Hippocampal formation (tissue), 2 donors: ENCODE measurements at places on chromosomes 4 and X.

DNA sequence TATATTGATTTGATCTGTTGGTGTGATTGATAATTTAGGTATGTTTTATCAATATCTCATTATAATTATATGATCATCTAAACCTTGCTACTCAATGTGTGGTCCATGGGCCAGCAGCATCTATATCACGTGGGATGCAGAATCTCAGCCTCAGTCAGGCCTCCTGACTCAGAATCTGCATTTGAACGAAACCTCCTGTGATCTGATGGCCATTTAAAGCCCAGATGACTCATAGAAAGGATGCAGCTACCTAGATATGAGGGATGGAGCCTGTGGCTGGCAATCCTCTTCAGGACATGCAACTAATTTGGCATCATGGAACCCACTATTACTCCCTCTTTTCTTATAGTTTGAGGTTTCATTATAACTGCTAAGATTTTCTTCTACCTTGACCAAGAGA, 11.3 kb upstream of the CHRNA9 start:
- DNase-seq = no peak

DNA sequence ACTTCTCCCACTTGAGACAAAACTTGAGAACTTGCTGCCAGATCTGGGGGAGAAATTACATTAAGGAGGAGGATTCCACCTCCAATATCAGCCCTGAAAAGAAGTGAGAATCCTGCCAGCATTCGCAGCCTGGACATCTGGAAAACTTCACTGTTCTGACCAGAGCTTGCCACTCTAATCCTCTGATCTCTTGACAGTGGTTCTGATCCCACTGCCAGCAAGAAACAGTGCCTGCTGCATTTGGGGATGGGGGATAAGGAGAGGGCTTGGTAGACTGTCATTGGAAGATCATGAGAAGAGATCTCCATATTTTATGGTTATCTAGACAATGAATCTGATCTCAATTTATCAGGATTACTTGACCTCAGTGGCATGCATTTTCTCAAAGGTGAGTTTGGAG, 49.8 kb upstream of the TMEM33 start:
- no peak for DNase-seq

DNA sequence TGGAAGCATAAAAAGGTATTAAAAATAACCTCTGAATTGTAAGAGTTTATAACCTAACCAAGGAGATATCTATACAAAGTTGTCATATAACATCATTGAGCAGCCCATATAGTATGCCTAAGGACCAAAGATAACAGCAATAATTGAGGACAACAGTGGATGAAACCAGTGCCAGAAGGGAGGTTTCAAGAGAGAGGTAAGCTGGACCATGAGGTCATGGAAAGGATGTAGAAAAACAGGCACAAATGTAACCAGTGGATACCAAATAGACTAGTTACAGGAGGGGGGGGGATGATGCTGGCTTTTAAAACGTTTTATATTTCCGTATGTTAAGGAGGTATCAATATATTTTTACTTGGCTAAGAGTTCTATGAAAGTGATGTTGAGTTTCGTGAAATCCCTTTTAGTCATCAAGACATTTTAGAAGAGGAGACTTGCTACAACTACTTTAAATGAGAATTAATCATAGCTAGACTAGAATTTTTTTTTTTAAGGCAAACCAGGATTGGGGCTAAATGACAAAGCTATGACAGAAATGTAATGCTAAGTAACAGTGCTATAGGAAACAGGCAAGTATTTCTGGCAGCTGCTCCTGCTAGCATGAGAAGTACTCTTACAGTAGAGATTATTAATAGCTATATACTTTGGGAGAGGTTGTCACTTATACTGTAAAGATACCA, 161.1 kb downstream of the FBXW7 start:
- DNase-seq = no peak

GRCh38 chr4:99790796-99791617, 25.6 kb upstream of the DAPP1 start:
- no peak for DNase-seq

DNA sequence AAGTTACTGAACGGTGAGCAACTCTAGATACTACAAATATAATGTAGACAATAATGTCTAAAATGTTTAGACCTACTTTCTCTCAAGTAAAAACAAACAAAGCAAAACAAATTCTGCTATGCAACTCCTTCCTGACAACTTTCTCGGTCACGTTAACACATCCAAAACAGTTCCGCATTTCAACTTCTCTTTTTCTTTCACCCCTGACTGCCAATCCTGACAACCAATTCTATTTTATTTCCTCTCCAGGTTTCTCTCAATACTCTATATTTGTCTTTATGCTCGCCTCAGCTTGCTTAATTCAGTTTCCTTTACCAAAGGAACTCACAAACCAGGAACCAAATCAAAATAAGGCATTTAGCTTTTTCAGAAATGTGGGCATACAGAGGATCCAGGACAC, 513.0 kb downstream of the FSTL5 start:
- peak; percentile 7 for DNase-seq

- DNase-seq = no peak
These were observed 637.8 kb upstream of the ADGRL3 start for GRCh38 chr4:60562334-60562733.

GRCh38 chrX:111671668-111672067, 9.3 kb upstream of the ALG13 start:
- DNase-seq = no peak

DNA sequence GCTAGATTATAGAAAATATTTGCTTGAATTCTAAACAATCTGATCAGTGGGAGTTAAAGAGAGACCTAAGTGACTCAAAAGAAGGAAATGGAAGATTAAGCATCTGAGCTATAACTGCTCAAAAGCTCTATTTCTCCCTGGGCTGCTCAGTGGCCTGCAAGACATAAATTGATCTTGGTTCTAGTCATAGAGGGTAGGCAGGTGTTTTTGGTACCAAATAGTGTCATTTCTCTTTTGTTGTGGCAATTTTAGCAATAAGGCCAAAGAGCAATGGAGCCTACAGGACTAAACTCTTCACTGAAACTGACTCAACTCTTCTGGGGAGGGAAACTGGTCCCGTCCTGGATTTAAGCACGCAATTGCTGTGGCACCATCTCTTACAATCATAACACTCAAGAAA, 33.9 kb upstream of the BMP2K start:
- no peak for DNase-seq

DNA sequence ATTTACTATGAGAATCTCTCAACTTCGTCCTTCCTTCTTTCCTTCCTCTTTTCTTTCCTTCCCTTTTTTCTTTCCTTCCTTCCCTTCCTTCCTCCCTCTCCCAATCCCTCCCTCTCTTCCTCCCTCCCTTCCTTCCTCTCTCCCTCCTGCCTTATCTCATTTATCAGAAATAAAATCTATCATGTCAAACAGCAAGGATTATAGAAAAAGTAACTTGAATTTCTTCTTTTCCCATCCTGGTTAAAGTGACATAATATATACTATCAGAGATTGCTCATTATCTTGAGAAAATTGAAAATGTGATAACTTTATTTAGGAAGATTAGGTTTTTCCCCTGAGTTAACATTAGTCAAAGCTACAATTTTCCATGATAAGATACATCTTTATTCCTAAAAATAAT, 5.6 kb downstream of the TIGD4 start:
- no peak for DNase-seq

GRCh38 chrX:111100191-111100590, 4.2 kb downstream of the PAK3 start:
- peak; percentile 4 for DNase-seq

DNA sequence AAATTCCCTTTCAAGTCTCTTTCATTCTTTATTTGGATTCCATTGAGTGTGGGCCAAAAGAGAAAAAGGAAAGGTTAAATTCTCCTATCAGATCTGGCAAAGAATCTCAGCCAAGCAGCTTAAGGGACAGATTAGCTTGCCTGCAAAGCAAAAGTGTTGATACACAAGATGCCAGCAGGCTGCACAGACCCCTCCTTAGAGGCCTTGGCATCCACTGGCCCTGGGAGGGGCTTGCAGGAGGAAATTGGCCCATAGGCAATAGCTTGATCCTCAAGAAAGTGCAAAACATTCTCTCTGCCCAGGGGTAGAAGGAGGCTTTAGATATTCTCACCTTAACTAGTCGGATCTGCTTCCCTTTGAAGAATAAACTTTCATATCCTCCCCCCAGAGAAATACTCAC, 300.4 kb upstream of the CPEB2 start:
- DNase-seq = no peak

DNA sequence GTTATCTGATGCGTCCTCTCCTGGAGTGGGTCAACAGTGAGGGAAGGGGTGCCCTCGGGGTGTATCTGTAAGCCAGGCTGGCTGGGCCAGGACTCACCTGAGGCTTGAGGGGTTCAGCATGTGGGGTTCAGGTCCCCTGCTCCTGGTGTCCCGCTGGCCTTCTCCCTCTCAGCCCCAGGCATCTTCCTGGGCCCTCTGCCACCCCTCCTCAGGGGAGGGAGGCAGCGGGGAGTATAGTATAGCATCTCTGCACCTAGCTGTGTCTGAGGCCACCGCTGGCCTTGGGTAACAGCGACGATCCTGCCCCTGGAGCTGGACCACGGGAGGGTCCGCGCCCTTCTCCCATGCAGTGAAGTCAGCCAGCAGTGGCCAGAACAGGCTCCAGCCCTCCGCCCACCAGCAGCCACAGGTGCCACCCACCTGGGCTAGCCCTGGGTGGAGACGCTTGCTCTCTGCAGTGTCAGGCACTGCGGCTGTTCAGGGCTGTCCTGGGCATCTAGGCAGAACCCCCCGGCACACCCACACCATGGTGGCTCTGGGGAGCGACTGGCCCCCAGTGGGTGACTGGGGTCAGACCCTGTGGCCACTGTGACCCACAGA, 110.7 kb upstream of the NKX1-1 start:
- no peak for DNase-seq

GRCh38 chr4:73707918-73708577, 32.3 kb upstream of the CXCL8 start:
- no peak for DNase-seq

DNA sequence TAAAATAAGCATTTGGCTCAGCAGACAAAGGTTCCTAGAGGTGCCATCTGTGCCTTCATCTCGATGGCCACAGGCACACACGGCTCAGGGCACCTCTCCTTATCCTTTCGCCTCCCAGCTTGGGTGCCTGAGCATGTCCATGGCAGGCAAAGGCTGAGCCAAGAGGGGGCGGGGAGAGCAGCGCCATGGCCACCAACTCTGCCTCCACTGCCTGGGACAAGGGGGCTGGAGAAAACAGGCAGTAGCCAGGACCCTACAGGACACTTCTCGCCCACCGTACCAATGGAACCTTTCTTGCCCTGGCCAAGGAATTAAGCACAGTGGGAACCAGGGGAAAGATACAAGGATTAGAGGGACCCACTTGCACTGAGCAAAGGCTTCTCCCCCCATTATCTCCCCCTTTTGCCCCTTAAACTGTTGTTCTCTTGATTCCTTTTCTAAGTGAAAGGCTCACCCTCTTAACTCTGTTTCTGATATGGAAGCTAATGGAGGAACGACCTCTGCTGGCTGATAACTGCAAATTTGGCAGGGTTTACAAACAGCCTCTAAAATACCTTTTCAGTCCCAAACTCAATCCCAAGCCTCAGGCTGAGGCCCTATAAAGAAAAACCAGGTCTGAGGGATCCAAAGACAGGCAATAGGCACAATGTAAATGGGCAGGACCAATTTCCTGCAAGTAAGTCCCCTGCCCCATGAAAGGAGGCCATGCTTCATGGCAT, 335.2 kb downstream of the ADAM29 start:
- no peak for DNase-seq

DNA sequence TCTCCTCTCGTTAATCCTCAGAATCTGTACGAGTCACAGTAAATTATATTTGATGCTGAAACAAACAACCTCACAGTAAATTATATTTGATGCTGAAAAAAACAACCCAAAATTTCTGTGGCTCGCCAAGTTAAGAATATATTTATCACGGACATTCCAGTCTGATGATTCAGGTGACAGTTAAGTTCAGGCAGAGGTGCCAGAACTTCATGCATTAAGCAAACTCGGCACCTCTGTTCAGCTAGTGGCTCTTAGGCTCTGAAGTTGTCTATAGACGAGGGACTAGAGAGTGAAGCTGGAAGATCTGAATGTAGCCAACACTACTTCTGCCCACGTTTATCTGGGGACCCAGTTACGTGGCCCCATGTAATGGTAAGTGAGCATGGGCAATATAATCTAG, 132.2 kb upstream of the AGA start:
- DNase-seq = no peak

DNA sequence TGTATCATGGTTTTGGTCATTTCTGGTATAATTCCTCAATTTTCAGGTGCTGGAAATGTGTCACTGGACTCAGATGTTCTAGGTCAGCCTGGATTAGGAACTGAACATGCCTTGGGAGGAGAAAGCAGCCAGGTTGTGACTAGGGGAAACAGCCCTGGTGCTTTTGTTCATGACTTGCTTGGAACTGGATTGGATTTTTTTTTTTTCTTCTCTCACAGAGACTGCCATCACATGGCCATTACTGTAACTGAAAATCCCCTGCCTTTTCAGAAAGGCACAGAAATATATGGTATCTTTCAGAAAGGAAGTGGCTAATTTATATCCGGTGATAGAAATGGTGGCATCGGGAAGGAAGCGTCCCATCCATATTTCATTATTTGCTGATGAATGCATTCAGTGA, 34.6 kb downstream of the SEPTIN11 start:
- no peak for DNase-seq

DNA sequence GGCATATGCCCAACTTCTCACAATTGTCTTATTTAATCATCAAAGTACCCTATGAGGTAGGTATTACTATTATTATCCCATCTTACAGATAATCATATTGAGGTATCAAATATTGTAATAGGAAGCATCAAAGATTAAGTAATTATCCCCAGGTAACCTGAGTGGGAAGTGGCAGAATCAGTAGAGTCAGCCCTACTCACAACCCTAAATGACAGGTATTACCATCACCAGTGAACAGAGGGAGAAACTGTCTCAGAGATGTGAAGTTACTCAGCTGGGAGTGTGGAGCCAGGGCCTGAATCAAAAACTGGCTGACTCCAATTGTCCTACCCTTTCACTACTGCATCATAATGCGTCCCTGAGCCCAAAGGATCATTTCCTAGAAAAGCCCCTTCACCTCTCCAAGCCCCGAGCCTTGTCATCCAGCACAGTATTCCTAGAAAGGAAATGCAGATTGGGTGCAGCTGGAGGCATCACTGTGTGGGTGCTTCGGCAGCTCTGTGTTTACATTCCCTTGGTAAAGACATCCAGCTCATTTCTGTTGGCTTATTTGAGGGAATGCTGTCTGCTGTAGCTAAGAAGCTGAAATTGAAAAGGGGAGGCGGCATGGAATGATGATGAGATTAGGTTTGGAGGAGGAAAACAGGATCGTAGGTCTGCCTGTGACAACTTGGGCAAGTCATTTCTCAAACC, 72.8 kb downstream of the DHX15 start:
- DNase-seq = no peak
